ENCODE measurements at places on chromosomes 16 and 17. TPM values are rescaled to one million over a fixed set of nuclear protein-coding genes. Genes with fewer than 3 reads are reported as not detected.

DNA sequence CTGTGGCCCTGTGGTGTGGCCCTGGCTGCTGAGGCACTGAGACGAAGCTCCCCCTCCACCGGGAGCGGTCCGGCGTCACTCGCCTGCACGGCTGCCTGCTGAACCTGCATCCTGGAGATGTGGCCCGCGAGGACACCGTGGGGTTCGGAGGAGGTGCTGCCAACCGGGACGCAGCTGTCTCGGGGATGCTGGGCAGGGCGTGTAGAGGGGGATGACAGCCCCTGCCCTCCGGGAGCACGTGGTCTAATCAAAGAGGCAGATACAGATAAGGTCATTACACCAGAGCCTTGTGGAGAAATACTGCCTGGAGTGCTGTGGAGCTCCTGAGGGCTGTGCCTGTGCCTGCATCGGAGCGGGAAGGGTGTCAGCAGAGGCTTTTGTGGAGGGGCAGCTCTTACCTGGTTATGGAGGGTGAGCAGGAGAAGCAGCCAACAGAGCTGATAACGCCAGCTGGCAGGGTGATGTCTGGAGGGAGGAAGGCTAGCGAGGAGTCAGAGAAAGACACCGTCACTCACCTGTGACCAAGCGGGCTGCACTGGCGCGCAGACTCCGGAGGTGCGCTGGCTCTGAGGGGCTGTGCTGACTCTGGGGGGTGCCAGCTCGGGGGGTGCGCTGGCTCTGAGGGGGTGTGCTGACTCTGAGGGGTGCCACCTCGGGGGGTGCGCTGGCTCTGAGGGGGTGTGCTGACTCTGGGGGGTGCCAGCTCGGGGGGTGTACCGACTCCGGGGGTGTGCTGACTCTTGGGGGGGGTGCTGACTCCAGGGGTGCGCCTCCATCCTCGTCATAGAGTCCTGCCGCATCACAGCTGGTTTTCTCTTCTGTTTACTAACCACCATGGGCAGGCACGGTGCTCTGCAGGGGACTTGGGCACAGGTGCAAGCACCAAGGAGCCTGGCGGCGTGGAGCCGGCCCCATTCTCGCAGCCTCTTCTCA lies 104.7 kb upstream of the CHMP6 start:
- no peaks in the 10 kb centered on the region for H3K27me3 ChIP-seq
- H3K27ac ChIP-seq: no peak overlapping the region
- H3K36me3 ChIP-seq: peaks cover 21% of the 10 kb centered on the region
- no peak overlapping the region for H3K4me3 ChIP-seq
- no peak for DNase-seq

DNA sequence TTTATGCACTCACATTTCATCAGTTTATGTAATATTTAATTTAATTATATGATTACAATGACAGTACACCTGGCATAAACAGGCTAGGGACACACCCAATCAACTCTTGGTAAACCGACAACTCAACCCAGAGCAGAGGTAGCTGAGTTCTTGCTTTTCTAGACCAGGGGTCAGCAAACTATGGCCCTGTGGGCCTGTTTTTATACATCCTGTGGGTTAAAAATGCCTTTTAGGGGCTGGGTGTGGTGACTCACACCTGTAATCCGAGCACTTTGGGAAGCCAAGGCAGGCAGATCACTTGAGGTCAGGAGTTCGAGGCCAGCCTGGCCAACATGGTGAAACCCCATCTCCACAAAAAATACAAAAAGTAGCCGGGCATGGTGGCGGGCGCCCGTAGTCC lies 99.2 kb upstream of the TMEM97 start:
- no peak for DNase-seq
- H3K36me3 ChIP-seq: no peaks in the 10 kb centered on the region
- H3K4me3 ChIP-seq: no peak overlapping the region
- H3K27ac ChIP-seq: no peak overlapping the region

- no peaks in the 10 kb centered on the region for H3K27me3 ChIP-seq
- no peak for DNase-seq
- no peaks in the 10 kb centered on the region for H3K36me3 ChIP-seq
- no peak overlapping the region for H3K27ac ChIP-seq
- no peak overlapping the region for H3K4me3 ChIP-seq
Measured at GRCh38 chr16:83453977-83454376, 353.8 kb upstream of the HSBP1 start.

DNA sequence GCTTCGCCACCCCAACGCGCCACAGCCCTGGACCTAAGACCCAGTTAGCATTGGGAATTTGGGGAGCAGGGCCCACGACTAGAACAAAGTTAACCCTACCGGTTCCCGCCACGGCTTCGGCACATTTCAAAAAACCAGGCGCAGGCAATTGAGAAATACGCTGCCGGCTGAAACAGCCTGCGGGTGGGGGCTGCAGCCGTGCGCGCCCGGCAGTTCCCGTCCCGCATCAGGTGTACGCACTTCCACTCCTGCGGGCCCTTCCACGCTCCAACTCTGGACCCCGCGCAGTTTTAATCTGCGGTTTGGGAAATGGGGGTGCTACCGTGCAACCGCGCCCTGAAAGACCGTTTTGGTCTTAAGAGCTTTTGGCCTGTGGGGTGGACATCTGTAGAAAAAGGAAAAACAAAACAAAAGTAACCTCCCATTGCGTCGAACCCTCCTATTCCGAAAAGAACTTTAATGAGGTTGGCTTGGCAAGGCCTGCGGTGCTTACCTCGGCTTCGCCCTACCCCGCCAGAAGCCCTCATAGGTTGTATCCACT lies 7.1 kb downstream of the IRX5 start:
- H3K4me1 ChIP-seq: no peaks in the 10 kb centered on the region
- H3K36me3 ChIP-seq: no peaks in the 10 kb centered on the region
- H3K4me3 ChIP-seq: no peak overlapping the region
- DNase-seq: no peak
- H3K27me3 ChIP-seq: peaks cover 41% of the 10 kb centered on the region

GRCh38 chr17:31587462-31587861 lies 196.0 kb downstream of the RAB11FIP4 start:
- no peak overlapping the region for H3K4me3 ChIP-seq
- no peaks in the 10 kb centered on the region for H3K27me3 ChIP-seq
- H3K4me1 ChIP-seq: no peaks in the 10 kb centered on the region

DNA sequence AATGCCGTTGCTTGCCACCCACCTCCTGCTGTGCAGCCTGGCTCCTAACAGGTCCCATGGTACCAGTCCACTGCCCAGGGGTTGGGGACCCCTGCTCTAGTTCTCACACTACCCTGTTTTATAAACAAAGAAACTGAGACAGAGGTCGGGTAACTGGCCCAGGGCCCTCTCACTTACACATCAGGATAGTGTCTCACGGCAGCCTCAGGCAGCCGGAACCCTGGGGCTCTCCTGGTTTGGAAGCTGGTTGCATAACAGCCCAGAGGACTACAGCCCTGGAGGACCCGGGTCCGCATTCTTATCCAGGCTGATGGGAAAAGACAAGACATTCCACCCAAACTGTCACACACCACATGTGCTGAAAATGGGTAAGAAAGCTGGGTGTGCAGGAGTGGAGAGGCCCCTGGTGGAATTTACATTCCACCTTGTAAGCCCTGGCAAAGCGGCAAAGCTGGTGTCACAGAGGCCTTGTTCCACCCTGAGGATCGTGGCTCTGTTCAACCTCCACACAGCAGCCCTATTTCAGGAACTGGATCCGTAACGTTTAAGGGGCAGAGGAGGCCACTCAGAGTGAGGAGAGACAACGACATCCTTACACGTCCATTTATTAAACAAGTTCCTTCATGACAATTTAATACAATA lies 9.8 kb downstream of the CMTM3 start:
- no peak overlapping the region for H3K4me3 ChIP-seq
- DNase-seq: no peak
- H3K27ac ChIP-seq: no peak overlapping the region

STH gene
- not detected for total RNA-seq

CLEC3A gene
- not detected for total RNA-seq

TMEM94 gene
- 66.0 TPM for total RNA-seq

MYL11 gene
- 2.4 TPM for total RNA-seq

FAM20A gene
- total RNA-seq: not detected

Measured in CD8-positive, alpha-beta memory T cell (primary cell).